ENCODE measurements at places on chromosomes 11 and 22.

- no peak for DNase-seq
Measured at GRCh38 chr11:65630215-65630614, 7.7 kb upstream of the SIPA1 start.

- DNase-seq = peak; percentile 19
Measured at GRCh38 chr11:75797792-75798191, 17.2 kb upstream of the UVRAG start.

- peak; percentile 63 for DNase-seq
Measured at GRCh38 chr11:14974515-14975251, 2.5 kb upstream of the CALCA start.

GRCh38 chr22:34105461-34106062 lies 185.3 kb upstream of the LARGE1 start:
- no peak for DNase-seq

DNA sequence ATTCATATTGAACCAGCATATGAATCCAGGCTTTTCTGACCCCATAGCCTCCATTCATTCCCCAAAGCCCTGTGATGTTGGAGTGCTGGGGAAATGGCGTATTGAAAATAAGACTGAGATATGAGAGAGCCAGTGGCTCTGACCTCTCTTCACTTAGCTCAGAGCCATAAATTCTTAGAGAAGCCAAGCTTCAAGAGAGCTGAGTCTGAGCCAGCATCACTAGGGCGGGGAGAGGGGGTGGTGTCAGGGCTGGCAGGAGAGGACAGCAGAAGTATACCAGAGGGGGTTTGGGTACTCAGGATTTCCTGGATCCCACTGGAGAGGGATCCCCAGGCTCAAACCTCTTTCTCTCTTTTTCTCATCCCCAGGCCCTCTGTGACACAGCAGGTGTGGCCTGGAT lies 16.7 kb upstream of the MOGAT2 start:
- DNase-seq = no peak

All from dermis blood vessel endothelial cell (primary cell).